Activated CD4-positive, alpha-beta T cell treated with anti-CD3 and anti-CD28 coated beads, Interleukin-10, Interleukin-2, amounts not matched to agents 100 ng/mL and 50 ng/mL, durations not matched to agents 16 hours and 8 hours (primary cell): ENCODE measurements at places on chromosomes 1 and 21.

DNA sequence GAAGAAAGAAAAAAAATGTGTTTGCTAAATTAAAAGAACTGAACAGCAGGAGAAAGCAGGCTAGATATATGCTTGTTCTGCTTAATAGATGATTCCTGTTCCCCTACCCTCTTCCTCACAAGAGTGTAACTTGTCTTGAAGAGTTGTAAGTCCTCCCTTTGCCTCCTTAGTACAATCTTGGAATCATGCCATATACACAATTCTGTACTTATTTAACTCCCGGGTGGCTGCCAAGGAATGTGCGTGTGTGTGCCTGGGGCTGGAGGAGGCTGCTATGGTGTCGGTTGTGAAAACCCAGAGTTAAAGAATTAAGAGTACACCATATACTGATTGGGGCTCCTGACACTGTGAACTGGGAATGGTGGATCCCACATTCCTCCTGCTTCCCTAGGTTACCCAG is 194.2 kb downstream of the SIPA1L2 start:
- no peak for DNase-seq

- DNase-seq, result no peak
Observed at GRCh38 chr1:183884526-183884925, 79.6 kb downstream of the RGL1 start.

DNA sequence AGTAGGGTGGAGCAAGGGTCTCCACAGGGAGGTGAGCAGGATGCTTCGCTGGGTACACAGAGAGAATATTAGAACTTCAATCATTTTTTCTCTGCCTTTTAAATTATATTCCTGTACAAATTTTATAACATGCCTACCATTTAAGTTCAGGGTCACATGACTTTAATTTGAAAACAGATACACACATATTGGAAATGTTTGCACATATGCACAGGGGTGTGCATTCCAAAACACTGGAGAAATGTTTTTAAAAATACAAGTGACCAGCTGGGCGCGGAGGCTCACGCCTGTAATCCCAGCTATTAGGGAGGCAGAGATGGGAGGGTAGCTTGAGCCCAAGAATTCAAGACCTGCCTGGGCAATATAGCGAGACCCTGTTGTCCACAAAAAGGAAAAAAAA is 39.7 kb downstream of the NIPAL3 start:
- DNase-seq, result no peak

DNA sequence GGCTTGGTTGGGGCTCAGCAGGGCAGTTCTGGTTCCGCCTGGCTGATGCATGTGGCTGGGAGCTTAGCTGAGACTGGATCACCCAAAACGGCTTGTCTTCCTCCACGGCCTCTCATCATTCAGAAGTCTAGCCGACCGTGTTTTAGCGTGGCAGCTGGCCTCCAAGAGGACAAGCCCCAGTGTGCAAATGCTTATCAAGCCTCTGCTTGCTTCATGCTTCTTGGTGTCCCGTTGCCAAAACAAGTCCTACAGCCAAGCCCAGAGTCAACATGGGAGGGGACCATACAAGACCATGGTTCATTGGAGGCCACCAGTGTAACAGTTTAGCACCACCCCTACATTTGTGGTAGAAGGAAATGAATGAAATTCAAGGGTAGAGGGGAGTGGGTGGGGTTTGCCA is 10.5 kb upstream of the KDF1 start:
- no peak for DNase-seq

- DNase-seq, result no peak
Observed at GRCh38 chr1:74611887-74612286, 61.7 kb downstream of the ERICH3 start.

DNA sequence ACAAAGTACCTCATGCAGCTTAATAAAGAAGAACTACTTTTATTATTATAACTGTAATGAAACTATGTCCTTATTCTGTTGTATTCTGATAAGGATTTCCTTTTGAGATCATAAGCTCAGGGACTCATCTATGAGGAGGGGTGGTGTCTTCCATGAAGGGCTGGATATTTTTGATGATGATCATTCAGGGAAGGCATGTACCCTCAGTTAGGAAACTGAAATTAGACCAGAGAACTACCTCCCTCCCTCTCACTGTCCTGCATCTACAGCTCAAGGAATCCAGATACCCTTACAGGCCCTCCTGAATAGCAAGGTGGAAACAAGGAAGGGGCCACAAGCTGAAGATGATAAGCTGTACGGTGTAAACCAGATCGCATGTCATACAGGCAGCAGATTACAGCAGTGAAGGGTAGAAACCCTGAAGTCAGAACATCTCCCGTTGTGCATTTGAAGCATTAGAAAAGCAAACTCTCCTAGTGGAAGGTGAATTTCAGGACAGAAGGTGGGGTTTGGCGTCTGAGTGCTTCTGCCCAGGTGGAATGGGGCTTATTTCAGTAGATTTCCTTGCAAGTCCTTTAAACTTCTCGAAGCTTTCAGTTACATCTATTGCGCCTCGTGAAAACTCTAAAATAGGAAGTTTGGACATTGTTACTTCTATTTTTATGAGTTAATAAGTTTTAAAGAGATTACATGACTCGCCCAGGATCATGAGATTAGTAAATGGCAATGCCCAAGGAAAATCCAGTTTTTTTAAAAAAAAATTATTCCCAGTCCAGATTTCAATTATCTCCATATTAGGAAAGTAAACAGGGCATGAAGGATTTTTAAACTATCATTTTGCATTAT is 101.1 kb upstream of the HNRNPU start:
- DNase-seq, result no peak
